ENCODE measurements at places on chromosomes 11 and 22.

DNA sequence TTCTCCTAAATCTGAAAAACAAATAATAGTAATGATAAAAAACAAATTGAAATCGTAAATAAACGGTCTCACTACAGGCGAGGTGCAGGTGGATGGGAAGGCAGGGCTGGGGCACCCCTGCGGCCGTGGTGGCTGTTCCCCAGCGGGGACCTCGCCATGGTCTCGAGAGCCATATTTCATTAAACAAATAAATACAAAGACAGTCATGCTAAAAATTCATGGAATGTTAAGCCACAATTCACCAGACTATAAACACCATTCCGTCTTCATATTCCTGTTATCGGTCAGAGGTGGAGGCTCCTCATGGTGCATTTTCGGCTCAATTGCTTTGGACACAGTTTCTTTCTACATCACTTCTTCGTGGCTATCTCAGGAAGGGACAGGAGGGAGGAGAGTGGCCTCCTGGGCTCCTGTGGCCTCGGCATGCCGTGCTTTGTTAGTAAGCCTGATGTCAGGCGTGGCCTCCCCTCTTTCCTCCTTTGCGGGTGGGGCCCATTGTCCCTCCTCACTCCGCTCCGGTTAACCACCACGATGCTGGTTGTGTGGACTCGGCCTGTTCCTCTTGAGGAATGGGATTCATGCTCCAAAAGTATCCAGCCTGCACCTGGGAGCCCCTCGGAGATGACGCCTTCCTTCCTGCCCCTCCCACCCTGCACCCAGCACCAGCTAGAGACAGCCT lies 16.1 kb upstream of the BRSK2 start:
- DNase-seq = no peak

- peak; percentile 93 for DNase-seq
These were observed 112.8 kb upstream of the C11orf87 start for GRCh38 chr11:109309153-109309552.

GRCh38 chr11:27646051-27646818 lies 54.0 kb downstream of the BDNF start:
- DNase-seq = no peak

DNA sequence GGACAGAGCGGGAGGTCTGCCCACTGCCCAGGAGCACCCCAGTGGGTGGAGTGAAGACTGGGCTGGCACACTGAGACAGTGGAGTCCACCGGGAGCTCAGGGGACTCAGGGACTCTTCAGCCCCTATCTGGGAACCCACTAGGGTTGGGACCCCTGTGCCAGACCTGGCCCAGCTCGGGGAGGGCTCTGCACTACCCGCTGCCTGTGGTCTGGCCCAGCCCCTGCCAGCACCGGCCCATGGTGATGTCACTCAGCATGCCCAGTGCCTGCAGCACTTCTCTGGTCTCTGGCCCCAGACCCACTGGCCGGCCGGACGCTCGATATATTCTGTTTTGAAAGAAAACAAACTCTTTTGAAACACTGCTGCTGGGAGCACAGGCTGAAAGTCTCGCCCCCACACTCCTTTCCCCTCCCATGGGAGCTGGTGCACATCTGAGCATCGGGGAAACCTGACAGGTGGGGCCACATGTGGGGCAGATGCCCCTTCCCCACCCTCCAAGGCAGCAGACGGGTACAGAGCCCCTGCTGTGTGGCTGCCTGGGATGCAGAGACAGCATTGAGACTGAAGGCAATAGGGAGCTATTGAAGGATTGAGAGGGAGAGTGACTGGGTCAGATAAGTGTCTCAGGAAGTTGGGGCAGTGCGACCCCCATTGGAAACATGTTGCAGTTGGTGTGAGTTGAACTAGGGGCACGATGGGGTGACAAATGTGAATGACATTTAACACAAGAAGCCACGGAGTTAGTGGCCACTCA lies 62.9 kb downstream of the MYEOV start:
- DNase-seq = no peak

- no peak for DNase-seq
These were observed 291.5 kb upstream of the CCDC179 start for GRCh38 chr11:23151819-23152218.

DNA sequence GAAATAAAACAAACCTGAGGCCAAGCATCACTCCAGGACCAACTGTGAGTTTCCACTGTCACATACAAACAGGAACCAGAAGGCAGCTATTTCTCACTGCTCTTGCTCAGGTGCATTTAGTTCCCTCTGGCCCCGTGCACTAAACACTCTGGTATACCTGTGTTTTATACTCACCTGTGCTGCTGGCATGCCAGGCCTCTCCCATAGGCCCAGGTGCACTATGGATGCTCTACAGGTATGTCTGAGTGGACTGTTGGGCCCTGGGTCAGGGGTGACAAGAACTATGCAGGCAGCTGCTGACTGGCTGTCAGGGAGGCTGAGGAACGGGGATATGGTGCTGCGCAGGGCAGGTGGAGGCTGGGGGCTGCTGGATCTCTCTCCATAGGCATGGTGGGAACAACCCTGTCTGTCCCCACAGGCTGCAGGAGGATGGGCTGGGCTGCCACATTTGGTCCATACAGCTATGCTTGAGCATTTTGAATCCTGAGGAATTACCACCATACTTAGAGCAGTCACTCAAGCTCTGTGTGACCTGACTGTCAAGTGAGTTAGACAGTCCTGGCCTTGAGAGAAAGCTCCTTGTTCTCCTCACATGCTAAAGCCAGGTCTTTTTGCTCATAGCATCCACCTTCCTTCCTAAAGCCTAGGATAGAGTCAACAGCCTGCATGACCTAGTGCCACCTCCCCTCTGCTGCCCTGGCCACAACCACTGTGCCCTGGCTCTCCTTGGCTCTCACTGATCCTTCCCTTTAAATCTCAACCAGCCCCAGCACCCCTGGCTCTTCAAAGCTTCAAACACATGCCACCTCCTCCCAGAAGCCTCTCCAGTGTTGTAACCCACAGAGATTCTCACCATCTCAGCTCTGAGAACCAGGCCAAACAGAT lies 72.9 kb downstream of the C11orf58 start:
- DNase-seq = no peak

DNA sequence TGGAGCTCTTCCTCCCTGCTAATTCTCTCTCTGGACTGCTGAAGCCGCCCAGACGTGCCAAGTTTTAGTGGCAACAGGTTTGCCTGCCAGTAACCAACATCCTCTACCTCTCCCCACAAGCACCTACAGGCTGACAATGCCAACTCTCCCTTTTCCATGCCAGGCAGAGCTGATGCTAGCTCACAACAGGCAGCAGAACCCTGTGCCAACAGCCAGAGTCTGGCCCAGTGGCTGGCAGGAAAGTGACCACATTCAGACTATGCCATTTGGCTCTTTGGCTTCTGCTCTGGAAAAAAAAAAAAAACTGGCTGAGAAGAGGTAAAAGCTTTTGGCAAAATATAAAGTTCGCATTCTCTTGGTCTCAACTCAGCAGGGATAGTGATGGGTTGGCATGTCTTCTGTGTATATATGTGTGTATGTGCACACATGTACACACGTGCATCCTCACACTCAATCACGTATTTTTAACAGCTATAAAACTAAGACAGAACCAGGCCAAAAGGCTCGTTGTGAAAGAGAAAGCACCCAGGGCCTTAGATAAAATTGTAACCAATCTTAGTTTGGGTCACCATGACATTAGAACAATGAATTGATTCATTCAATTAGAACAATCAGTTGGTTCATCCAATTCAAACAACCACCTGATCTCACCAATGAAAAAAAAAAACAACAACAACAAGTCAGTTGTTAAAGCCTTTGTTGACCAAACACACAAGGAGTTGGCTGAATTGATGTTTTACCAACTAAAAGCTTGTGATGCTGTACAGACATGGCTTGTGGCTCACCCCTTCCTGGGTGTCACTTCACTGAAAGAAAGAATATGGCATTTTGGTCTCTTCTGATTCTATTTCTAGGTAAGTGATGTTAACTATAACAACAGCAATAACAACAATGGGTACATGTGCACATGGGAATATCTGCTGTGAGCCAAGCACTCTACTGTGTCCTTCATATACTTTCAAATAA lies 48.6 kb downstream of the TRIM29 start:
- DNase-seq = no peak

DNA sequence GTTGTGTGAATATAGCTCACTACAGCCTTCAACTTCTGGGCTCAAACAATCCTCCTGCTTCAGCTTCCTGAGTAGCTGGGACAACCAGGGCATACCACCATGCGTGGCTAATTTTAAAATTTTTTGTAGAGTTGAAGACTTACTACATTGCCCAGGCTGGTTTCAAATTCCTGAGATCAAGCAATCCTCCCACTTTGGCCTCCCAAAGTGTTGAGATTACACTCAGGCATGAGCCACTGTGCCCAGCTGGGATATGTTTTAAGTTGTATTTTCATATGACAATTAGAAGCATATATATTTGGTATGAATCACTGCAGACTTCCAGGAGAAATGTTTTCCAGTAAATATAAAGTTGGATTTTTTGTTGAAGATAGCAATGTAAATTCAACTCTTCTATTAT lies 15.4 kb downstream of the DDX10 start:
- DNase-seq = no peak

- DNase-seq = no peak
These were observed 42.2 kb downstream of the TMEM123 start for GRCh38 chr11:102410382-102410784.

DNA sequence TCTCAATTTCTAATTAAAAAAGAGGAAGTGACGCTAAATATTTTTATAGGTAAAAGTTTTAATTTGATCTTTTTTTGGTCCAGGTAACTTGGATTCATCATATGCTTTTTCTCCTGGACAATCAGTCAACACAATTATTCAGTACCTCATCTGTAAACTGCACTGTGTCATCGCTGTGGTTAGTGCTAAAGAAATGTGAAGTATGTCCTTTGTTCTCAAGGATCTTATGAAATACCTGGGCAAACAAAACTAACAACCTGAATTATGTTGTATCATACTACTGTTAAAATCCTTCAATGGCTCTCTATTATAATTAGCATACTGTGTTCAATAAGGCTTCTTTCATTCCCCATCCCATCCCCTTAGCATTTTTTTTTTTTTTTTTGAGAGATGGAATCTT lies 19.9 kb upstream of the SCN3B start:
- no peak for DNase-seq

GRCh38 chr11:8838248-8838647 lies 72.7 kb upstream of the AKIP1 start:
- no peak for DNase-seq

DNA sequence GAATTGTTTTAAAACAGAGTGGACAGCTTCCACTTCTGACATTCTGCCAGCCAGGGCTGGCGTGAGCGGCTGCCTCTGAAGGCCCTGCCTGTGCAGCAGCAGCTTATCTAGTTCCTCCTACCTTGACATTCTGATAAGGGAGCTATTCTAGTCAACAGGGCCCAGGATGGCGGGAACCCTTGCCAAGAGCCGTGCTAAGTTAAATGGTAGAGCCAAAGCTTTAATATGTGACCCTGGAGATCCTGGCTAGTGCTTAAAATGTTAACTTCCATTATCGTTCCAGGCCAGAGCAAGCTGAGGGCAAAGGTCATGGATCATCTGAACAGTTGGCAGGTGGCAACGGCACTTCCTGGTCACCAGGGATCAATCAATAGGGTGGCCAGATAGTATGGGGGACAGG lies 3.5 kb downstream of the KCNJ5 start:
- no peak for DNase-seq

GRCh38 chr22:17789379-17790200 lies 15.3 kb upstream of the BID start:
- no peak for DNase-seq

- DNase-seq = no peak
These were observed at the start of gene LRP4 for GRCh38 chr11:46918083-46918787. Gene LRP4 (minus strand): TSS chr11:46918550. CDS start chr11:46918379, 171 bp downstream.

DNA sequence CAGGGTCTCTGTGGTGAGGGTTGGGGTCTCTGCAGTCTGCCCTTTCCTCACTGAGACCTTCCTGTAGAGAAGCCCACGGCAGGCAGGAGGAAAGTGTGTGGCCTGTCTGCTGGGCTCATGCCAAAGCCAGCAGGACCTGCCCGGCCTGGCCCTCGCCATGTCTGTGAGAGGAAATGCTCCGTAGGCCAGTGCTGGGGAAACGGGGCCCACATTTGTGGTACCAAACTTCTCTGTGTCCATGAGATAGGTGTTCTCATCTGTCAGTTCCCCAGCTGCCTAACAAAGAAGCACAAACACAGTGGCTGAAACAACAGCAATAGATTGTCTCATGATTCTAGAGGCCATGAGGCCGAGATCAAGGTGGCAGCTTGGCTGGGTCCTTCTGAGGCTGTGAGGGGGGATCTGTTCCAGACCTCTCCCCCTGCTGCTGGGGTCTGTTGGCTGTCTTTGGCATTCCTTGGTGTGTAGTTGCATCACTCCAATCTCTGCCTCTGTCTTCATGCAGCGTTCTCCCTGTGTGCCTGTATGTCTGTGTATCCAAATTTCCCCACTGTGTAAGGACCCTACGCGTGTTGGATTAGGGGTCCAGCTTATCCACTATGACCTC lies 772.5 kb downstream of the TBC1D22A start:
- no peak for DNase-seq

- DNase-seq = no peak
These were observed 1259.6 kb upstream of the TENM4 start for GRCh38 chr11:80700386-80700785.

GRCh38 chr11:65918211-65919140 lies at the start of gene C11orf68:
Gene C11orf68 (minus strand): TSS chr11:65919062. CDS start chr11:65919031, 31 bp downstream.
- DNase-seq = no peak

GRCh38 chr22:44338906-44339305 lies 26.2 kb upstream of the SHISAL1 start:
- no peak for DNase-seq

DNA sequence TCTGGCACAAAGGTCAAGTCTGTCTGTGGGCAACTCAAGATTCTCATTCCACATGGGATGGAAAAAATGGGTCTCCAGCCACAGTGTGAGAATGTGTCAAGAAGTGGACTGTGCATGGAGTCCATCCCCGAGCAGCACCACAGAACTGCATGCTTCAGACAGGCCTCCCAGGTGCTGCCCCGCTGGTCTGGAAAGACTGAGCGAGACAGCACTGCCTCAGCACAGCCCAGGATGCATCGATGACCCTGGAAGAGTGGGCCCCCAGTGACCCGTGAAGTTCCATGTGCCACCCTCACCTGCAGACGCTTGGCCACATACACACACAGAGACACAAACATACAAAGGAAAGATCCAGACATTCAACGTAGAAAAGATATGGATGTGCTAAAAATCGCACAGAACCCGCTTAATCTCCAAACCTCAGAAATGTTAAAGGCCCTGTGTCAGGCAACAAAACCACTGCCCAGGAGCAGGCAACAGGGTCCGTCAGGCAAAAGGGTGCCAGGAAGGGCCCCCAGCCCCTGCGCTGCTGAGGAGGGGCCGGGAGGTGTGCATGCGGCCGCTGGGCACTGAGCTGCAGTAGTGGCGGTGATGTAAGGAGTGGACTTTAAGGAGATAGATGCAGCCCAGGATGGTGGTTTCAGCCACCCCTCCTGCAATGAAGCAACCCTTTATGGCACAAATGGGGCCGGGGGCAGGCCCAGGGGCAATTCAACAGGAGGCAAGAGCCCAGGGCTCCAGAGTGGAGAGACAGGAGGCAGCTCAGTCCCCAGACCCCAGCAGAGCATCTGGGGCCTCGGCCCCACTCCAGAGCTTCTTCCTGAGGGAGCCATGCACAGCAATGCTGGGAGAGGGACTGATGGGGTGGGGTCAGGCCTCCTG lies 84.7 kb downstream of the DGCR2 start:
- no peak for DNase-seq

Data from fibroblast of skin of left biceps (primary cell).